Spleen (tissue), 13 donors: ENCODE measurements at places on chromosomes 4 and X. TPM values are rescaled to one million over a fixed set of nuclear protein-coding genes. Genes with fewer than 3 reads are reported as not detected.

DNA sequence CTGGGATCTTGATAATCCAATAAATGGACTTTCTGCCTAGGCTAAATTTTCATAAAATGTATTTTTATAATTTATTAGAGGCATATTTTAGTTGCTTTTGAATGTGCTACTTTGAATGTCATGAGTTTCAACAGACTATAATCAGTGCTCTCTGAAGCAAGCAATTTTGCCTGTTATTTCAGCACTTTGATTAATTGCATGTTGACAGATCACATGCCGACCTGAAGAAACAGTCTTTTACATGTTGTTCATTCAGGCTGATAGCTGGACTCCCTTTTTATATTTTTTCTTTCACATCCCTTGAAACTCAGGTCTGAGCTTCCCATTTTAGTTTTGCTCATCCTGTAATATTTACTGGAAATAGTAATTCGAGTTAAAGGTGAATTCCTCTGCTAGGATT lies 341.0 kb downstream of the NAP1L3 start:
- DNase-seq: no peak

DNA sequence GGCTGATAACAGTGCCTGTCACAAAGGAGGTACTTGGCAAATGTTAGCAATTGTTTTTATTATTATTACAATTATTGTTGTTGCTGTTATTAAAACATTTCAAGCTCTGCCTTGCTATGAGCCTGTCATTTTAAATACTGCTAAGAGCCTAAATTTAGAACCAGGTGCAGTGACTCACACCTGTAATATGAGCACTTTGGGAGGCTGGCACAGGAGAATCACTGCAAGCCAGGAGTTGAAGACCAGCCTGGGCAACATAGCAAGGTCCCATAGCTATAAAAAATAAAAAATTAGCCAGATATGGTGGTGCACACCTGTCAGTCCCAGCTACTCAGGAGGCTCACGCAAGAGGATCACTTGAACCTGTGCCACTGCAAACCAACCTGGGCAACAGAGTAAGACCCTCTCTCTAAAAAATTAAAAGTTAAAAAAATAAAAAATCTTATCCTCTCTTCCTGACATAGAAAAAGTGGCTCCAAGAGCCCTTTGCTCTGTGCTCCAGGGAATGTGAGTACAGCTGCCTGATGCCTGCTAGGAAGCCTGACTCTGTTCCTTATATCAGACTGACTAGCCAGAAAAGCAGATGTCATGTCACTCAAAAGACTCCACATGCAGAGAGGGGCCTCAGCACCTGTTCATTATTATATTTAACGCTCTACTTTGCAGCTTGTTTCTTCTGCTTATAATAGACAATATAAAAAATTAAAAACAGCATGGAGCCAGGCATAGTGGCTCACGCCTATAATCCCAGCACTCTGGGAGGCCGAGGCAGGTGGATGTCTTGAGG lies 234.0 kb downstream of the OPHN1 start:
- no peak for DNase-seq

DNA sequence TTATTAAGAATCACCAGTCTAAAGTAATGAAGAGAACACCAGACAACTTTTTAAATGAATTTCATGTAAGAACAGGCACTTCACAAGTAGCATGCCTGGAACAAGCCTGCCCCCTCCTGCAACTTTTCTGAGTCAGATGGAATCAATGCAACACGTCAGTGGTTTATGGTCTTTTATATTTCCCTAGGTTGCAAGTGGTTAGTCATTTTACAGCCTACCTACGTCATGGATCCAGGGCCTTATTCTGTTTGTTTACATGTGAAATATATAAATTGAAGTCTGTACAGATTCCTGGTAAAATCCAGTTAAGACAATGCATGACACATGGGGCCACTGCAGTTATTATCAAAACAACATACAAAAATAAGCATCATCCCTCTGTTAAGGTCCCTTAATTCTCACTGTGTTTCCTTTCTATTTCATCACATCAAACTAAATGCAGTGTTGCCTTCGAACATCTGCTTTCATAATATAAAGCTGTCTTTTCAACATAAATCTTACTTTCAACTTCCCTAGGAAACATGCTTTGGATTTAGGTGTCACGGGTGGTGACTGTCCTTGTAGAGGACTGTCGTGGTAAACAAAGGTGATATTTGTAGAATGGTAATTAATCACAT lies 309.3 kb downstream of the FRMPD4 start:
- DNase-seq: no peak

DNA sequence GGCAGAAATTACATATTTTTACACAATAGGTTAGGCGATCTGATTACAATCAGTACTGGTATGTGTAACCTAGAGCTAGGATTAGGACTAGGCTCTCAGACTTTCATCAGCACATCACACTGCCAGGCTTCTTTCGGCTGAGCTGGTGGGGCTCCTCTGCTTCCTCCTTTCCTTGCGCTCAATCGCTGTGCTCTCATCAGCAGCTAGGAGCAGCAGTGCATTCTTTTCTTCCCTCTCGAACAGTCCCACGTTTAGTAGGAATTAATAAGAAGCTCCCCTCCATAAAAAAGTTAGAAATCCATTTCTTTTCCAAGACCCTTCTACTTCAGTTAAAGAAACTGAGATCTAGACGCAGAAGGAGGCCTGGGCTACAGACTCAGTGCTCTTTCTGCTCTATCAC lies 350.4 kb downstream of the SPRY1 start:
- no peak for DNase-seq

DNA sequence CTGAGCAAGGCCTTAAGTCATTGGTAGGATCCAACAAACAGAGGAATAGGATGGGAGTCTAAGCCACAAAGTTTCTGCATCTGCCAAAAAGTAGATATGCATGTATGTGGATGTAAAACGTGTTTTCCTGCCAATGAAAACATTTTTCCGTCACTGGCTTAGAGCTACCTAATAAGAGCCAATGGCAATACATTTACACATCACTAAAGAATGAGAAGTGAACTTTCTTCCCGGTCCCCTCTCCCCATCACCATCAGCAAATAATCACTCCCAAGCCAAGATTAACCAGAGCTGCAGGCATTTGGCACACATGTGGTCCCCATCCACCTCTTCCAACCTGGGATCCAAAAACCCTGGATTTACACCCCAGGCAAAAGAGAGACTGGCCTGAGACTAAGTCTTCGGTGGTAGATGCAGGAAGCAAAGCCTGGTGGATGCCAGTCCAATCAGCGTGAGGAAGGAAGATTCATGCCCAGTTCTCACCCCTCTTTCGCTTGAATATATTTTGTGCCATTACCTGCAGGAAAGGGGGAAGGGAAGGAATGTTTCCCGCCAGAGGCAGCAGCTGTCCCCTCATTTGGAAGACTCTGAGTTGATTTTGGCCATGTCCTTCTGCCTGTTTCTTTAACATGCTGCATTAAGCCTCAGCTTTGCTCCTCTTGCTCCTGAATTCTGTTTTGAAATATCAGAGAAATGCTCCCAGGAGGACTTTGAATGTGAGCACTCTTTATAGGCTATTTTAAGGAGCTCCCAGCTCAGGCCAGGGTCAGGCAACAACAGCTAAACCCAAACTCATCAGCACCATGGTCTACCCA lies 131.4 kb downstream of the CHIC2 start:
- DNase-seq: no peak

GRCh38 chrX:29528281-29528680 lies 687.1 kb upstream of the MAGEB2 start:
- no peak for DNase-seq

GRCh38 chr4:46441136-46441859 lies 51.4 kb upstream of the GABRA2 start:
- DNase-seq: no peak

- DNase-seq: peak; percentile 34
These were observed 12.4 kb upstream of the DHRSX start for GRCh38 chrX:2513121-2513664.

The TRO gene
- total RNA-seq: 3.1 TPM

The ZMAT1 gene
- total RNA-seq: 18.7 TPM
